ENCODE measurements at places on chromosomes 2 and 18.

- no peak for DNase-seq
These were observed 6.6 kb upstream of the OXER1 start for GRCh38 chr2:42770288-42771131.

DNA sequence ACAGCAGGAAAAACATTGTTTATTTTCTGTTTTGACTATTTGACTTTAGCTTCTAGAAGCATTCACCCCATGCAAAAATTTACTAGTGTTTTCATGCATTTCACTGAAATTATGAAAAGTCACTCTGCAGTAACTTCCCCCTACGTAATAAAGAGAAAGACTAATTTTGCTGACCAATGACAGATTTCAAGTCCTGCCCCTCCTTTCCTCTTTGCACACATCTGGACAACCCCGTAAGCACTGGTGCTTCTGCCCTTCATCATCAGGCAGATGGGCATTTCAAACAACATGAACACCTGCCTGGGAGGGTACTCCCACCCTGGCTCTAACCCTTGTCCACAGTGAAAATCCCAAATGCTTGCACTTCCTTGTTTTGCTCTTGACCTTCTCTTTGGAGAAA, 815.0 kb upstream of the ID2 start:
- DNase-seq = no peak

DNA sequence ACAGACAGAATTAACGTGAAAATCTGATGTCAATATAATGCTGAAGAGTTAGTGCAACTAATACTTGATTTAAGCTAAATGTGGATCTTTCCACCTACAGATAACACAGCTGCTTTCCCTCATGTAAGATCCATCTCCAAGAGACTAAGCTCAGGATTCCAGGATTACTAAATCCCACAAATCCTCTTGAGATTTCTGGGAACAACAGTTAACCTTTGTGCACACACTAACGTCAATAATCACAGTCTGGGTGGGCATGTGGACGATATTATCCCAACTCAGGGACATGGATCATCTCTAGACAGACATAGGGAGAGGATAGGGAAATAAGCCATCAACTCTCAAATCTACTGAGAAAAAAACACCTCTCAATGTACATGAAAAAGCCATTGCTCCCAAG, 432.6 kb downstream of the SATB2 start:
- DNase-seq = no peak

DNA sequence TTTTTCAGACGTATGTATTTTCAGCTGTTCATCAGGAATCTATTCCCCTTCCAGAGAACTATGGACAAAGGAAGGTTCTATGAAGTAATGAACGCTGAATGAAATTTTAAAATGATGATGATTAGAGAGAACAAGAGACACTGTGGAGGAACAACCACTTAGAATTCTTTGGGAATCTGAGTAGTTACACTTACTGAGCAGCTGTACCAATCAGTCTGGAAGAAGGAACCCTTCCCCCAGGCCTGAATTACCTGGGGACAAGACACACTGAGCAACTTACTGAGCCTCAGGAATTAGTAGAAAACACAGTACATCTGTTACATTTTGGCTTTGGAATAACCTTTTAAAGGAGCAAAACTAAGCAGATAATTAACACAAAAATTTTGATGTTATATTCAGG, 1.9 kb downstream of the MSTN start:
- DNase-seq = no peak

GRCh38 chr2:159968279-159968900, 94.0 kb downstream of the PLA2R1 start:
- DNase-seq = no peak
